HuH-7 (cell line): ENCODE measurements at places on chromosomes 2 and 18.

DNA sequence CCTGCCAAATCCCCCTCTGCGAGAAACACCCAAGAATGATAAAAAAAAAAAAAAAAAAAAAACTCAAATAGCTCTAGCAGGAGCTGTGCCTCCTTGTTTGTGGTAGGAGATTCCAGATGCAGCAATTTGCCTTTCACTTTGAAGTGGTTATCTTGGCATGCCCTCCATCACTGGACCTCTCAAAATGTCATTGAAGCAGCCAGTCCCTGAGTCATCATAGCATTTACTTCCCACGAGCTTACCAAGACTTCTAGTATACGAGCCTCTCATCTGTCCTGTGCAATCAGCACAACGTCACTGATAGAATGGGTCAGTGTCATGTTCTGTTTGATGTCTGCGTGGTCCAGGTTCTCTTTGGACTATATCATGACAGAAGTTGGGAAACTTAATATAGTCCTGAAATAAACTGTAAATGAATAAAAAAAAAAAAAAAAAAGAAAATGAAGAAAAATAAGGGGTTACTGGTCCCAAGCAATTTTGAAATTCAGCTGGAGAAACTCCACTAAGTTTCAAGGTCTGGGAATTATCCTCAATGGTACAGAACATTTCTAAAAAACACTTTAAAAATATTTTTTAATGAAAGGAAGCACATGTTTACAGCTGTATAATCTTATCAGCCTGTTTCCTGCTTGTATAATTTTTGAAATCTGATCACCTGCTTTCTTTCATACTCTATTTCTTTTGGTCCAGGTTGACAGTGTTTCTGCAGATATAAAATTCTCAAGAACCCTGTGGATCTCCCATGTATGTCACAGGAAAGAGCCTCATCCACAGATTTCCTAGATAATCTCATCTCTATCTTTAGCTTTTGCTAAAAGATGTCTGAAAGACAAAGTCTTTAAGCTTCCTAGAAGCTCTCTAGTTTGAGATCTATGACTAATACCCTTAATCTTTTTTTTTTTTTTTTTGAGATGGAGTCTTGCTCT, 74.1 kb upstream of the EHBP1 start:
- no peak for DNase-seq

GRCh38 chr2:55116966-55117365, 66.7 kb upstream of the RTN4 start:
- DNase-seq: no peak

DNA sequence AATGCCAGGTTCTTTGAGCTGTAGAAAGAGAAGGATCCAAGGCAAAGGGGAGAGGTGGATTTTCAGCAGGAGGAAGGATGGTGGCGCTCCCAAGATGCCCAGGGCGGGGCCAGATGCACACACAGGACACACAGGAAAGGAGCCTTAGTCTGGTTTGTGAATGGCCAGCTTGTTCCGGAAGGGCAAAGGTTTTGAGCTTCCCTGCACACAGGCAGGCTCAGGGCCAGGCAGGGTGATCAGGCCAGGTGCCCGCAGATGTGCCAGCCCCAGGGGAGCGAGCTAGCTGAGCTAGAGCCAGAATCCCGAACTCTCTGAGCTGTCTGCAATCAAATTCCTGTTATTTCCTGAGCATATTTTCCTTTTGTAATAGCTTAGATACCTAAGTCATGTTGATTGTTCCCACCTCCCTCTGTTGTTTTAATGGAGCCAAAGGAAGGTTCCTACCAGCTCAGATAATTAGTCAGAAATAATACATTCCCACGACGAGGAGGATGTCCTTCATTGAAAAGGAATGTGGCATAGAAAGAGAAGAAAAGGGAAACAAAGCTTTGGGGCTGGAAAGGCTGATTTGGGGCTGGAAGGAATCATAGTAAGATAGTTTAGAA, 13.7 kb upstream of the OTOF start:
- no peak for DNase-seq

- no peak for DNase-seq
Observed at GRCh38 chr2:27736031-27736889, 35.3 kb upstream of the MRPL33 start.

GRCh38 chr2:119846021-119846420, 86.3 kb downstream of the PTPN4 start:
- DNase-seq: no peak

GRCh38 chr2:11100130-11100529, 55.1 kb upstream of the SLC66A3 start:
- no peak for DNase-seq

DNA sequence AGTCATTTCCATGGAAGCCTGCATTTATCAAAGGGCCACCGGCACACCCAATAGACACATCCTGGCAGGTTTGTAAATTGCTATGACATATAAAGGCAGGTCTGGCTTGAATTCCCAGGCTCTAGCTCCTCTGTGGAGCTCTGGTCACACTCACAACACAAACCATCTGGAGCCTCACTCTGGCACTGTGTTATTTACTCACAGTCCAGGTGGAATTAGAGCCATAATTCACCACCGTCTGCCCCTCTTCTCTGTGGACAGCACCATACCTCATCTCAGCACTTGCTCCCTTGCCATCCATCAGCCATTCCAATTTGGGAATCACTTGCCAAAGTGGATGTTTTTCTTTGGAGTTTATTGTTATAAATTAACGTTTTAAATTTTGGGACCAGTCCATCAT, 84.3 kb upstream of the OSR1 start:
- no peak for DNase-seq

DNA sequence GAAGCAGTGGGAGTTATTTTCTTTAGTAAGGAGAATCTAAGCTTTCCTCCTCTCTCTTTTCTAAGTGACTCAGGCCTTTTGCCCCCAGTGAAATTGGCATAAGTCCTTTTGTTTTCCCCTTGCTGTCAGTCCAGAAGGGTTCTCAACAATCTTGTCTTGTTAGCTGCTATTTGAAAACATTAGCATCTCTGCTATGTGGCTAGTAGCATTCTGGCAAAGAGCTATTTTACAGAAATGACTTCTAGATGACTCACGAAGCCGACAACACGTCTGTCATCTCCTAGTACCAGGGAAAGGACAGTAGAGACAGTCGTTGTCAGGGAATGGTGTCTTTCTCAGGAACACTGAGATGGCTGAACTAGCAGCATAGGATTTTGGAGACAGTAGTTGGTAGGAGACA, 14.7 kb downstream of the SMARCAL1 start:
- no peak for DNase-seq
